ENCODE measurements at places on chromosomes 6 and 20. TPM values are rescaled to one million over a fixed set of nuclear protein-coding genes. Genes with fewer than 3 reads are reported as not detected.

GRCh38 chr6:55009131-55009530 is 162.6 kb downstream of the FAM83B start:
- no peak for DNase-seq

DNA sequence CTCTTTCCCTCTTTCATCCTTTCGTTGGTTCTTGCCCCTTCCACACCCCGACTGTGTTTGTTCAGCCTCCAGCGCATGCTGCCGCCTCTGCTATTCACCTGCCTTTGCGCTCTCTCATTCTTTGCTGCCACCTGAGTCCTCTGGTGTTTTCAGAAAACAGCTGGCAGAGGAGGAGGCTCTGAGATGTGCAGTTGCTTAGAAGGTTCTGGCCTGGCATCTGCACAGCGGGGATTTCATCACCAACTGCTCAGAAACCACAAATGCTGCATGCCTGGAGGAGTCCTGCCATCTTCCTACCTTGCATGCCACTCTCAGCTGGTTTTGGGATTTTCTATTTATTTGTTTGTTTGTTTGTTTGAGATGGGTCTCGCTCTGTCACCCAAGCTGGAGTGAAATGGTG is 39.2 kb upstream of the CLDN20 start:
- DNase-seq, result no peak

The ZNF334 gene
- 0.58 TPM for total RNA-seq

The MAK gene
- total RNA-seq, result 0.11 TPM

The KIF6 gene
- not detected for total RNA-seq

- no peak for DNase-seq
Measured at GRCh38 chr6:83378621-83379388, 52.0 kb downstream of the ME1 start.

The AIF1 gene
- total RNA-seq, result not detected

GRCh38 chr20:38065764-38066375 is 32.3 kb downstream of the RPRD1B start:
- DNase-seq, result no peak

- DNase-seq, result no peak
Measured at GRCh38 chr20:43037605-43038309, 151.9 kb downstream of the PTPRT start.

- no peak for DNase-seq
Measured at GRCh38 chr6:35092362-35093117, 48.6 kb downstream of the TCP11 start.

DNA sequence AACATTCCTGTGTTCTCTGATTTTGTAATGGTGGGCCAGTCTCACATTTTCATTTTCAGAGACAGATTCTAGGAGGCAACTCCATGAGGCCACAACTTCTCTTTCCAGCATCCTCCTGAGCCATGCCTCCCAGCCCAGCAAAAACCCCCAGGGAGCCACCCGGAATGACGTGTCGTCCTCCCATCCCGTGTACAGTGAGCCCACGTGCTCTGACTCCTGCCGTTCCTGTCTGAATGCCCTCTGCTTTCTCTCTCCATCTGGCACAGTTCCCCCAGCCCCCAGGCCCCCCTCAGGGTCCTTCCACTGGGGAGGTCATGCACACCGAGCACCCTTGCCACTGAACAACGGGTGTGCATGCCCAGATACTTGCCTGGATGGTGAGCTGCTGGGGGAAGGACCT is 38.0 kb downstream of the C20orf203 start:
- no peak for DNase-seq

The BTNL2 gene
- total RNA-seq, result not detected

GRCh38 chr6:105424175-105424783 is 21.4 kb upstream of the PREP start:
- DNase-seq, result peak; percentile 70

DNA sequence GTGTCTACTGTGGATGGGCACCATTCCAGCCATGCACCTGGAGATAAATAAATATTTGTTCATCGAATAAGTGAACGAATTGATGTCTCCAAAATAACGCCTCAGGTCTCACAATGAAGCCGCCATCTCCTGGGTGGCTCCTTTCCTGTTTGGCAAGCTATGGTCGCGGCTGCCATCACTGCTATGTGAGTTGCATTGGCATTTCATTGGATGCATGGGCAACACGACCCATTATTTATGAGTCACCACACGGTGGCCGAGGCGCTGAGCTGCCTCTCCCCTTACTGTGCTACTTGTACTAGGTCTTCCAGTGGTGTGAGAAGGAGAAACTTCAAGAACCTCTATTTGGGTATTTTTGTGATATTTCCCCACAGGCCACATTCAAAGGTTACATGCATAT is 21.3 kb upstream of the PDE10A start:
- DNase-seq, result peak; percentile 7

GRCh38 chr6:42790549-42791181 is 8.8 kb downstream of the BICRAL start:
- DNase-seq, result no peak

DNA sequence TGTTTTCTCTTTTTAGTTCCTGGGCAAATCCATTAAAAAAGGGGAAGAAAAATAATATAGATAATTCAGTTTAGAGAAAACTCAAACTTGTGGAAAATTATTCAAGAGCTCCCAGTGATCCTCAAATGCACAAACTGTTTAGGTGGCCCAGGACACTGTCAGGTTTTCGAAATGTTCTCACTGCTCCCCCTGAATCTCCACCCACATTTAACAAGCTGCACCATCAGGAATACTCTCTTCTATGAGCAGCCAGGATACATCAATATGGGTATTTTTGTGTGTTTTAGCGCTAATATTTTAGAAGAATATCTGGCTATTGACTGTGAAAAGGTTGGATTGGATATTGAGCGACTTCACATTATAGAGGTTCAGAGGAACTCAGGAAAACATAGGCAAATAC is 43.9 kb downstream of the OR2B2 start:
- no peak for DNase-seq

- no peak for DNase-seq
Measured at GRCh38 chr6:32815115-32815514, 1.7 kb downstream of the HLA-DOB start.

All from PC-3 (cell line).